ENCODE measurements at places on chromosomes 11 and 22.

DNA sequence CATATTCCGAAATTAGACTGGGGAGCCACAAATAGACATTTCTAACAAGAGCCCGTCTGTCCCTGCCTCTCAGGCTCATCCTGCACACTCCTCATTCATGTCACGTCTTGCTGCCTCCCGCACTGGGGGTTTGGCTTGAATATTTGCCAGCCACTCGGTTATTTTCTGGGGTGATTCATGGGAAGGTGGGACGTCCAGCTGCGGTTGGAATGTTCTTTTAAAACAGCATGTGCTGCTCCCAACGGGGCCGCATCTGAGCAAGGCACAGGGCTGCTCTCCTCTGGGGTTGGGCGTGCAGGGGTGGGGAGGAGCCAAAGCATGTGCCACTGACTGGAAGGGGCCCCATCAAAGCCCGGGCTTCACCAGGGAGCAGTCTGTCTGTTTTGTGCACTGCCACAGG lies 25.9 kb upstream of the SLC5A4 start:
- no peak for DNase-seq

GRCh38 chr22:22091400-22091878 lies 108.9 kb upstream of the TOP3B start:
- no peak for DNase-seq

GRCh38 chr11:117734601-117735024 lies 62.4 kb downstream of the DSCAML1 start:
- no peak for DNase-seq

DNA sequence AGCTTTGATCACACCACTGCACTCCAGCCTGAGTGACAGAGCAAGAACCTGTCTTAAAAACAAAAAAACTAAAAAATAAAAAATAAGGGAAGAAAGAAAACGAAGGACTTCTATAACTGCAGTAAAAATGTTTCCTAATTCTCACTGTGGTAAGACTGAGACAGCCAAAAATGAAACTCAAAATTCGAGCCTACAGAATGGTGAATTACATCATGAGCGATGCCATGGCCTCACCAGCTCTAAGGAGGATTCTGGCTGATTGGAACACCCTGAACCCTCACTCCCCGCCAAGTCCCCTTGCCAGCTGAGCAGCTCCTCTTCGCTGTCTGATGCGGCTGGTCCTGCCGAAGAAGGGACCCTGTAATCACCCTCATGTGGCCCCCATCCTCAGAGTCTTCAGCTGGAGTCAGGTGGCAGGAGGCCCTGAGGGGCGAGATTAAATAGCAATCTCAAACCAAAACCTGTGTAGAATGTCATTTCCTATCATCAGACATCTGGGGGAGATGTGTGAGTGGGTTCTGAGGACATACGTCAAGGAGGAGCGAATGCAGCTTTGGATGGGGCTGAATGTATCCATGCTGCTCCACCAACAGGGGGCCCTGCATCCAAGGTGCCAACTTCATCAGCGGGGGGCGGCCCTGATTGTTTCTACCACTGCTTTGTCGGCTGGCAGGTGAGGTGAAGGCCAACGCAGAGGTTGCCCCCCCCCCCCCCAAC lies 29.2 kb downstream of the PDGFB start:
- DNase-seq: no peak

DNA sequence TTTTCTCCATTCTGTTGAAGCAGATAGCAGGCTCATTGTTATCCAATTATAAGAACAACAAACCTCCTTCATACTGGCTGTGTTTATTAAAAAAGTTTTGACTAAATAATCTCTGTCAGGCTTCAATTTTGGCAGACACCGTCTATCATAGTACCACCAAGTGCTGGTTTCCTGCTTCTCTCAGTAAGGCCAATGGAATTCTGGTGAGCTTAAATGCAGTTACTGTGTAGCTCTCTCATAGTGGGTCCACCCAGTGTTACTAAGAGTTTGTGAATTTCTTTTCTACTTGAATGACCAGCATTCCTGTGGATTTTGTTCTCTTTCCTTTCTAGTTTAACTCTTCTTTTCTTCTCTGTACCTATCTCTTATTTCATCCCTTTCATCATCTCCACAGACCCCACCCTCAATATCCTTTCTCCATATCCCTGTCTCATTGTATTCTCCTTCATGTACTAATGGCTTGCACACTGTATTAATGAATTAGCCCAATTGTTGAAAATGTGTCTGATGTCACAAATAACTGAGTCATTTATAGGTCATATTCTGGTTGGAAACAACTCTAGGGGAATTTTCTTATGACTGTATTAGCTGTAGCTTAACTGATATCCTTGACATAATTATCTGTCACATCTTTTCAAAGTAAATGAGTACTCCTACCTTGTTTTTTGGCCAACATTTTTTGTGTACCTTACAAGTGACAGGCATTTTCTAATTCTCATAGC lies 372.1 kb downstream of the FAT3 start:
- no peak for DNase-seq

DNA sequence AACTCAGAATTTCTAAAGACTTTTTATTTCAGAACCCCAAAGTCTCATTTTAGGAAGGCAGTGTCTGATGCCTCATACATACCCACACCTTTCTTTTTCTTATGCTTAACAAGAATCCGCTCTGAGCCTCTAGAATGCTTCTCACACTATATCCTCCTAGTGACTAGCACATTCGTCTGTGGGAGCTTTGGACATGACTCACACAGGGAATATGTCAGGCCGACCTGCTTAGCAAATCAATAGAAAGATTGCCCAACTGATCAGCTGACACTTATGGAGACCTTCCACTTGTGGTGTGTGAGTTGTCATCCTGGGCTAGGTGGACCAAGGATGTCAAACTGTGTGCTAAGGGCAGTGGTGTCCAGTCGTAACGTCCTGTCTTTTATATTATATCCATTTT lies 129.9 kb upstream of the TTC12 start:
- DNase-seq: no peak

GRCh38 chr11:64990222-64990923 lies 6.4 kb downstream of the BATF2 start:
- DNase-seq: no peak

GRCh38 chr11:35246745-35247144 lies 107.8 kb downstream of the CD44 start:
- DNase-seq: no peak

GRCh38 chr11:107969219-107969618 lies 39.5 kb upstream of the CUL5 start:
- DNase-seq: no peak

Data from NCI-H1105 (cell line).